ENCODE measurements at places on chromosomes 16 and 17. TPM values are rescaled to one million over a fixed set of nuclear protein-coding genes. Genes with fewer than 3 reads are reported as not detected.

Gene CDRT15L2
- polyA plus RNA-seq: not detected

GRCh38 chr17:34820248-34820801 is 140.9 kb downstream of the CCT6B start:
- no peak for DNase-seq

GRCh38 chr16:3665508-3665907 is 11.0 kb downstream of the DNASE1 start:
- no peak for DNase-seq

- no peak for DNase-seq
These were observed 40.9 kb downstream of the RFFL start for GRCh38 chr17:35022536-35023063.

Measured in left renal pelvis (tissue), 4 donors.